GM12892 (cell line): ENCODE measurements at places on chromosomes 12 and 14.
A peak's percentile ranks its signal among the peaks of the same experiment; 100 is the strongest.

DNA sequence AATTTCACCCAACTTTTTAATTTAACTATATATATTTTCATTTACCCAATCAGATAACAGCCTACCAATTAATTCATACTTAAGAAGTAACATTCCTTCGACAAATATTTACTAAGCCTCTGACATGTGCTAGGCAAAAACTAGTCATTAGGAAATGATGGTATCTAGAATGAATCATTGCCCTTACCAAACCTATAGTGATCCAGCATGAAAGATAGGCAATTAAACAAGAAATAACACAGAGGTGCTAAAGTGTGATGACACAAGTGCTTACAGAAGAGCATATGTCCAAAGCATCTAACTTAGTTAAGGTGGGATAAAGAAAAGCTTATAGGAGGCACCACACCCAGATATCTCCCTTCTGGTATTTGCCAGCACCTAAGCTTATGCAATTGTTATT is 166.5 kb upstream of the RASSF8 start:
- DNase-seq, result no peak

GRCh38 chr12:67237231-67237630 is 31.9 kb upstream of the CAND1 start:
- DNase-seq, result no peak

DNA sequence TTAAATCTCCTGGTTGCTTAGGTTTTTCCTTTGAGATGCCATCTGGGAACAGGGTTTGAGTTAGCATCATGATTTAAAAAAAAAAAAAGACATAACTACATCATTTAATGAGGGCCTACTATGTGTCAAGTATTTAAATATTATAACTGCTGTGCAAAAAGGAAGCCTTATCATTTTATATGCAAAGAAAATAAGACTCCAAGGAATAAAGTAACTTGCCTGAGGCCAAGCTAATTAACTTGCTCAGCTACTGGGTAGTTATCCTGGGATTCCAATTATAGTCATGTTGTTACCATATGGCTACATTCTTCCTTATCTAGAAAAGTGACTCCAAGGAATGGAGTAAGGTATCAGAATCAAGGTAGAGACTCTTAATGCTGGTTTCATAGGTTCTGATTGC is 123.5 kb downstream of the SLC41A2 start:
- DNase-seq, result no peak

GRCh38 chr12:132226604-132227003 is 82.3 kb downstream of the NOC4L start:
- no peak for DNase-seq

DNA sequence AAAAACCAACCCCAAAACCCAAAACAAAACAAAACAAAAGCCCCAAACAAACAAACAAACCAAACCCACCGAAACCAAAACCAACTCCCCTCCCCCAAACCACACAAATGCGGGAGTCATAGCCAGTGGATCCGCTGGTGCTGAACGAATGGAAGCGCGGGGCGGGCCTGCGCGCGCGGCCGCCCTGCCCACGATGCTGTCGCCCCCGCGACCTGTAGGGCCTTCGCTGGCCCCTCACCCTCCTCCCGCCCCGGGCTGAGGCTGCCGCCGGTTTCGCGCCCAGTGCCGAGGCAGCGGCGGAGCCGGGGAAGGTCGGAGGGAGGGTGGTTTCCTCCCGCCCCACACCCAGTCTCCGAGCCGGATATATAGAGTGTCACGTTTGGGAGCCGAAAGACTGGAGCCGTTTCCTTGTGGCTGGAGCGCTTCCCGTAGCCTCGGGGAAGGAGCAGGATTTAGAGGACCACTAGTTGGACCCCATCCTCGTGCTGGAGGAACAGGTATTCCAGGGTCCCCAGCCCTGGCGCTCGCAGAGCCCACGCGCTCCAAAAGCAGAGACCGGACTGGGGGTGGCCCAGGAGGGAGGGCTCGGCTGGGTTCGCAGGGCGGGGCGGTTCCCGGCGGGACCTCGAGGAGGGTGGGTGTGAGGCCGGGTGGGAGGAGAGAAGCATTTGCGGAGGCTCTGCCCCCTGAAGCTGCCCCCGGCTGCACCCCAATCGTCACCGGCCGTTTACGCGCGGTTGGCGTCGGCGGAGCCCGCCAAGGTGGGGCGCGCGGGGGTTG is at the start of gene FAR2:
Gene FAR2, plus strand, starts transcription at position 368 of the 780 bp plus-strand sequence. CDS start 121,172 bp downstream, outside the sequence.
- DNase-seq, result peak; percentile 32

DNA sequence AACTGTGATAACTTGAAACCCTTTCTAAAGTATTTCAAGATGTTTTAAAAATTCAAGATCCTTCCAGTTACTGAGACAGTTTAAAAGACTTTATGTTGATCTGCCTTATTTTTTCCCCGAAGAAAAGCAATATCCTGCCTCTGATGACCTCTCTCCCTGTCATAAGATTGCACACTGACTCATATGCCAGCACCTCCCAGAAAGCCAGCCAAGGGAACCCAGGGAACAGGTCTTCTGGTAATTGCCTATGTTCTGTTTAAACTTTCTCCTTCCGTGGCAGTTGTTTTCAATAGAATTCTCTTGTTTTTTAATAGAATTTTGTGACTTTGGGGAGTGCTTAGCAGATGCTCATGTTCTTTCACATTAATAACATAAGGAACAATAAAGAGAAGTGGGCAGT is 300.2 kb upstream of the PRKD1 start:
- no peak for DNase-seq

GRCh38 chr14:101734246-101734847 is 27.2 kb upstream of the PPP2R5C start:
- DNase-seq, result no peak

DNA sequence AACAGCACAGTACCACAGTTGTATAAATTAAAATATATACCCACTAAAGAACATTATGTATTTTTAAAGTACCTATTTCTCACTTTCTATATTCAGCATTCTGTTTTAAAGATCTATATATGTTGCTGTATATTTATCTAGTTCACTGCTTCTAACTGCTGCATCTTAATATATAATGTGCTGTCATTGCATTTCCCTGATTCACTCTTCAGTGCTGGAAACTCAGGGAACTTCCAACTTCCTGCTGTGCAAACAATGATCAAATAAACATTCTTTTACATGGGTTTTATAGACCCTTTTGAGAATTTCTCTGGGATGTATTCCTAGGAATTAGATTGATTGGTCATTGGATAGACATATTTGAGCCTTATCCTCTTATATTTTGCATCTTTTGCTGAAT is 379.1 kb downstream of the APAF1 start:
- DNase-seq, result no peak

GRCh38 chr12:121238604-121239350 is 28.8 kb downstream of the P2RX4 start:
- no peak for DNase-seq

- no peak for DNase-seq
These were observed 1.7 kb upstream of the NUAK1 start for GRCh38 chr12:106140223-106140986.

DNA sequence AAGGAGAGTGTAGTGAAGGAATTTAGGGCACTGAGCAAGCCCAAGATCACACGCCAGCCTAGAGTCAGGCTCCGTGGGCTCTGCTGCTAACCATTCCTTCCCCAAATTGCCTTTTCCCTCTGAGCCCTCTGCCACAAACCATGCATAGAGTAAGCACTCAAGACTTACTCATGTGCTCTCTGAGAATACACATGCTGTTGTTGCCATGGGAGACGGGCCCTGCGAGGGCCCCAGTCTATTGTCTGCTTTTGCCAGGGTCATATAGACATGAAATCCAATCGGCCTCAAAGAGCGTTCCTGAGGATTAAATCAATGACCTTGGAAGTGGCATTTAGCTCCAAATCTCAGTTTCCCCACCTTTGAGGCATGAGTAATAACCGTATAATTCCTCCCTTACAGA is 48.7 kb upstream of the WSCD2 start:
- no peak for DNase-seq

- no peak for DNase-seq
These were observed 102.8 kb upstream of the FGD4 start for GRCh38 chr12:32296567-32296966.

DNA sequence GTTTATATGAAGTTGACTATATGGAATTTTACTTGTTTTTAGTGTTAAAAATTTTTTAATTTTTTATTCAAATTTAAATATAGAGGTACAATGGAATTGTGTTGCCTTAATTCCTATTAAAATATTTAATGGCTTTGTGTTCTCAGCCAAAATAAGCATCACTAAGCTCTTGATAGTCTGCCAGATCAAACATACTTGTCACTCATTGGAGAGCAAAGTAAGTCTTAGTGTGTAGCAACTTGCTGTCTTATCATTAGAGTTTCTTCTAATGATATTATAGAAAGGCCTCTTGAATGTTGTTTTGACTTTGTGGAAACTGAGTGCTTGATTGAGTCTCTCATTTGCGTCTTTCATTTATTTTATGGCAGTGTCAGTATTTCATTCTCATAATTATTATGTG is 10.7 kb downstream of the SFSWAP start:
- no peak for DNase-seq

- DNase-seq, result no peak
These were observed 82.0 kb upstream of the WSCD2 start for GRCh38 chr12:108047071-108047550.

- no peak for DNase-seq
These were observed 3.9 kb upstream of the POC1B start for GRCh38 chr12:89529738-89530137.

GRCh38 chr14:103348154-103348553 is 14.1 kb downstream of the EIF5 start:
- no peak for DNase-seq

- no peak for DNase-seq
These were observed 6.4 kb upstream of the DTX1 start for GRCh38 chr12:113049976-113050742.

DNA sequence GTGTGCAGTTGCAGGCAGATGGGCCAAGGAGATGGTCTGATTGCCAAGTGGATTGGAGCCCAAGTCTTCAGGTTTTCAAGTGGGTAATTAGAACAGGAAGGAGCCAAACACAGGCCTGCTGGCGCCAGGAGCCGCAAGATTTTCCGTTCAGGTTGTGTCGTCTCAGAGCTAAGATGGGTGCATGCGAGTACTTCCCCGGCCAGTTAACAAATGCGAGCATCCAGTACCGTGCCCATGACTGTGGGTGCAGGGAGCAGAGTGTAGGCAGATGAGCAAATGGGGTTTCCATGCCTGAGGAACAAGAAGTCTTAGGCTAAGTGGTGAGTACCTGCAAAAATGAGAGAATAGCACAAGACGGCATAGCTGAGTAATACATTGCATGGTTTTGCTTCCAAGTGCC is 90.5 kb downstream of the CHST11 start:
- no peak for DNase-seq

GRCh38 chr12:15919418-15919817 is 8.3 kb downstream of the DERA start:
- no peak for DNase-seq

- DNase-seq, result no peak
These were observed 14.0 kb downstream of the CCER1 start for GRCh38 chr12:90940872-90941499.

DNA sequence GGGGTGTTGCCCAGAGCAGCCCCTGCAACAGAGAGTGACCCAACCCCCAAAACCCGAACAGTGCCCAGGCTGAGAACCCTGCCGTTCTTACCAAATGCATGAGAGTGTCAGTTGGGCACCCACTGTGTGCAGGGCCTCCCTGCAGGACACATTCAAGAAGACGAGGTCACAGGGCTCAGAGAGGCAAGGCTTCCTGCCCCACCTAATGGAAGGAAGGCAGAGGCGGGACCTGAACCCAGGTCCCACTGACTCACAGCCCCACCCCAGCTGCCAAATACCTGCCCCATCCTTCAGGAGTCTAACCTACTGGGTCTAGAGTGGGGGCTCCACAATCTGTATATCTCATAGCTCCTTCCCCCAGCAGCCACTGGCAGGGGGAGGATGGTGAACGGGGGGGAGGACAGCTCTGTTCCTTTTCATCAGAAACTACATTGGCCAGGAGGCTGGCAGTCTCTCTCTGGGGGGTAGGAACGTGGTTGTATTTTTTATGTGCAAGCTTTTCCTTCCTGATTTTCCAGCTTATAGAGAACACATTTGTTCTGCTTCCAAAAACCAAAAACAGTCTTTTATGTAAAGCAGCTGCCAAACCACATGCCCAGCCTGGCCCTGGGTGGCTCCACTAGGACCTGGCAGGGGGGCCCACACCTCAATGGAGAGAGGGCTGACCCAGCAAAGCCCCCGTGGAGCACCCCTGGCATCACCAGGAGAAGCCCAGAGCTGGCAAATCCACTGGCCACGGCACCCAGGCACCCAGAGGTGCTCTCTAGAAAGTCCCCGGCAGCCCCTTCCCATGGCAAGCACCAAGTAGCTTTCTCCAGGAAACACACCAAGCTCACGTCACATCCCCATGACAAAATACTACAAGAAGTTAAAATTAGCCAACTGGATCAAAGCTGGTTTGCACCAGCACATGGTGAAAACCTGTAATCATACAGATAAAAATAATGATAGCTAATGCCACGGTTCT is 17.0 kb downstream of the NCOR2 start:
- DNase-seq, result no peak

GRCh38 chr14:104078031-104078455 is 7.5 kb upstream of the ASPG start:
- peak; percentile 88 for DNase-seq

- no peak for DNase-seq
These were observed 72.1 kb upstream of the DUSP6 start for GRCh38 chr12:89424389-89424788.

DNA sequence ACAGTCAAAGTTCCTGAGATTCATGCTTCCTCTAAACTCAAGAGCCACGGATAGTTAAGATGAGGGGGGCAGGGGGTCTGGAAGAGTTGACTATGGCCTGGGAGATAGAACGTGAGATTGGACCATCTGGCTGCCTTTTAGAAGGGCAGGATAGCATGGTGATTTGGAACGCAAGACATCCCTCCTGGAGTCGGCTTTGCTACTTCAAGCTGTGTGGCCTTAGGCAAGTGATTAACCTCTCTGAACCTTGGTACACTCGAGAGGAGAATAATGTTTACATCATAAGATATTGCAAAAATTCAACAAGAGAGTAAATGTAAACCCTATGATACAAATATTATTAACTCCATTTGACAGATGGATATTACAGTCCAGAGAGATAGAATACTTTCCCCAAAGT is 49.7 kb downstream of the RPH3A start:
- no peak for DNase-seq

- DNase-seq, result no peak
These were observed 63.6 kb downstream of the TMEM30B start for GRCh38 chr14:61217516-61217915.

GRCh38 chr14:26394150-26394810 is 203.6 kb downstream of the NOVA1 start:
- DNase-seq, result no peak
